Midbrain (tissue), 1 donor: ENCODE measurements at places on chromosomes 3 and 15.

GRCh38 chr15:89857673-89858072, 36.1 kb downstream of the AP3S2 start:
- DNase-seq: no peak

DNA sequence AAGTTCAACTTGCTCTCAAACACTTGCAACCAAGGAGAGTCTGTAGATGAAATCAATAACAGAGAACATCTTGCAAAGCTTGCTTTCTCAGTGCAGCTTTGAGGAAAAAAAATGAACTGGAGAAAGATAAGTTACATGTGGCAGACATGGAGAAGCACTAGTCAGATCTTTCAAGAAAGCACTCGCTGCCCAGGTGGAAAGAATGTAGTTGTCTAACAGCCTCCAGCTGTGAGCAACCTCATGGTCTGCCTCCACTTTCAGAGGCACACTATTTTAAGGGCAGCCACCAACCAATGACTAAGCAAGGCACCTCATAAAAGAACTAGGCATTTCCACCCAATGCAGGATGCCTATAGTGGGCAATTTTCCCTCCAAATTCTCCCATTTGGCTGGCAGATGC, 125.4 kb upstream of the CPNE4 start:
- DNase-seq: no peak

GRCh38 chr3:125011941-125012340, 43.9 kb downstream of the HEG1 start:
- no peak for DNase-seq

GRCh38 chr3:111989061-111989678, 9.6 kb upstream of the TAGLN3 start:
- peak; percentile 57 for DNase-seq

- no peak for DNase-seq
Measured at GRCh38 chr3:177646749-177647148, 449.5 kb upstream of the TBL1XR1 start.

DNA sequence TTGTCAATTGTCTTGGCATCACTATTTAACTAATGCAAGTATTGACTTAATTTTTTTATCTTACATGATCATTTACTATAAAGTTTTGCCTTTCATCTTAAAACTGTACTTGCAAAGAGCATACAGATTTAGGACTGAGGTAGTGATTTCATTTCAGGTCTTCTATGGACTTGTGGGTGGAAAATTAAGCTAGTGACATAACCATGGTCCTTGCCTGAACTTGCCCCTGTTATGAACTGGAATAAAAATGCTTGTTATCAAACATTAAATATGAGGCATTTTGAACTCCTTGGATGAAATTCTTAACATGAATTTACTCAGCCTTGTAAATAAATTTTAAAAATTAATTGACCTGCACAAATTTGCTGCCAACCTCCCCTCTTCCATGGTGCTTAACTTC, 712.0 kb downstream of the NAALADL2 start:
- no peak for DNase-seq

DNA sequence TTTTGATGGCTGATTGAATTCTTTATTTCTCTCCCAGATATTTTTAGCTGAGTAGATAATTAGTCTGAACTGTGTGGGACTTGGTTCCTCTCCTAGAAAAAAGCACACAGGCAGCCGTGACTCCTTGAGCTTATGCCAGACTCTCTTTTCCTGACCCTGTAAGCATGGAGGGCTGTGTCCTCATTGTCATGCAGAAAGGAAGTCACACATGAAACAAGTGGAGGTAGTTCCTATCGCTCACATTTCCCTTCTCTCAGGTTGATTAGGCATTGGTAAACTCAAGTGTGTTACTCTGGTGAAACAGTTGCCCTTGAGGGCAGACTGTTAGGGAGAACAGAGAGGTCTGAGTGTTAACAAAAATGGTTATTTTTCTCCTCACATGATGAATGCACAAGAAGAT, 6.3 kb upstream of the RTP4 start:
- no peak for DNase-seq
